ENCODE measurements at places on chromosomes 3 and 15.

- DNase-seq, result no peak
Measured at GRCh38 chr3:88703501-88704059, 403.8 kb upstream of the EPHA3 start.

- DNase-seq, result peak; percentile 4
Measured at GRCh38 chr3:142366434-142366833, 81.4 kb downstream of the XRN1 start.

GRCh38 chr3:58526515-58526957 is 10.5 kb downstream of the ACOX2 start:
- peak; percentile 67 for DNase-seq

DNA sequence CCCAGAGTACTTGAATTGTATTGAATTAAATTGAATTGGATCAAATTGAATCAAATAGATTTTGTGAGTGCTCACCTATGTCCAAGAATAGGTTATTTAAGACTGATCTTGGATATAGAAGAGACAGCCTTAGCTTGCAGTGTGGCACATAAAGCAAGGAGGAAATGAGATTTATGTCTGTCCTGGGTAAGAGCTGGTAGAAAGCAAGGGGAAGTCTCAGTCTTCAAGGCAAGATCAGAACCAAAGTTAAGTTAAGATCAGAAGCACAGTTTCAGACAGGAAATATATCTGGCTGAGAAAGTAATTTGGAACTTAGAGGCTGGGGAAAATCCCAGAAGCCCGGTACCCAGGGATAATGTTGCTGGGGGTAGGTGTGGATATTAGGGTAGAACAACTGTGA is 244.4 kb upstream of the ARPP21 start:
- no peak for DNase-seq

DNA sequence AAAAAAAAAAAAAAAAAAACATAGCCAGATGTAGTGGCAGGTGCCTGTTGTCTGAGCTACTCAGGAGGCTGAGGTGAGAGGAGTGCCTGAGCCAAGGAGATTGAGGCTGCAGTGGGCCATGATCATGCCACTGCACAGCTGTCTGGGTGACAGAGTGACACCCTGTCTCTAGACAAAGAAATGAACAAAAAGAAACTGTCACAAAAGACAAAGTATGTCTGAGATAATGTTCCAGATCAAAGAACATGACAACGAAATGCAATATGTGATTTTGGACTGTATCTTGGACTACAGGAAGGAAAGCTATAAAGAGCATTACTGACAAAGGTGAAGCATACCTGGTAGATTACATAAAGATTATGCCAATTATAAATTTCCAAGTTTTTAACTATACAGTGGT is 862.8 kb downstream of the ROBO2 start:
- DNase-seq, result no peak

DNA sequence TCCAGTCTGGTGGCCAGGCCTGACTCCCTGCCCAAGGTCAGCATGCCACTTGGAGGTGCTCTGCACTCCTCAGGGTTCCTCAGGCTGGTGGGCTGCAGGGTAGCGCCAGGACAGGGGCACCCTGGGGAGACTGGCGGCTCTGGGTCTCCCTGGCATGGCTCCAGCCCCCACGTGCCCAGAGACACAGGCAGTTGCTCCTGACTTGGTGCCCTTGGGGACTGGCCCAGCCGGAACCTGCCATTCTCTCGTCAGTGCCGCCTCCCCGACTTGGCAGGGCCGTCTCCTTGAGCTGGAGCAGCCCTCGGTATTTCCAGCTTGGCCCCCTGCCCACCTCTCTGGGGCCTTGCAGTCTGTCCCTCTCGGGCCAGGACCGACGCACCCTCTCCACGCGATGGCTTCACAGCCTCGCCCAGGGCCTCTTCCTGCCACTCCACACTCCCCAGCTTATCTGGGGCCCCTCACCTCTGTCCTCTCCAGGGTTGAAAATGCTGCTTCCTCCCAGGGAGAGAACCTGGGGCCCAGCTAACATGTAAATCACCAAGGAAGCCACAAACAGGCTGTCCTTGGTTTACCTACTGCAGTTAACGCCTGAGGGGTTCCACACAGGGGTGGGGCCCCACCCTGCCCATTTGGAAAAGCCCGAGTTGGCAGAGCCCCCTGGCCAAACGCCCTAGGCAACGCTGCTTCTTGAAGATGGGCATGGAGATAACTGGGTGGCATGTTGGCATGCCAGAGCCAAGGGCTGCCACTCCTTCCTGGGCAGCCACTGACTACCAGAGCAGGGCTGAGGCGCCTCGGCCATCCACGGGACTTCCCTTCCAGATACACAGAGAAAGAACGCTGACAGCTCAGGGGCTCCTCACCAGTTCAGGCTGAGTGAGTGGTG is 61.4 kb downstream of the SMAD6 start:
- DNase-seq, result no peak

DNA sequence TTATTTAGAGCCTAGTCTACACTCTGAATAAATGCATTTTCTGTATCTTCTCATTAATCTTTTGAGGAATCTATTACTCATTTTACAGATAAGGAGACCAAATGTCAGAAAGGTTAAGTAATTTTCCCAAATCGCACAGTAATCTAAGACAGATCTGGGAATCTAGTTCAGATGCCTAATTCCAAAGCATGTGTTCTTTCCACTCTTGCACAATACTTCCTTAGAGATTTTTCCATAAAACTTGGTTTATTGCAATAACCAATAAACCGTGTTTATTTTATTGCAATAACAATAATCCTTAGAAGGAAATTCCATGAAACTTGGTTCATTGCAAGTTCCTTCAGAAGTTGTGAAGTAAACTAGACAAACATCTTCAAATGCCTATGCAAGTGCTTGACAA is 17.4 kb upstream of the COL8A1 start:
- no peak for DNase-seq

DNA sequence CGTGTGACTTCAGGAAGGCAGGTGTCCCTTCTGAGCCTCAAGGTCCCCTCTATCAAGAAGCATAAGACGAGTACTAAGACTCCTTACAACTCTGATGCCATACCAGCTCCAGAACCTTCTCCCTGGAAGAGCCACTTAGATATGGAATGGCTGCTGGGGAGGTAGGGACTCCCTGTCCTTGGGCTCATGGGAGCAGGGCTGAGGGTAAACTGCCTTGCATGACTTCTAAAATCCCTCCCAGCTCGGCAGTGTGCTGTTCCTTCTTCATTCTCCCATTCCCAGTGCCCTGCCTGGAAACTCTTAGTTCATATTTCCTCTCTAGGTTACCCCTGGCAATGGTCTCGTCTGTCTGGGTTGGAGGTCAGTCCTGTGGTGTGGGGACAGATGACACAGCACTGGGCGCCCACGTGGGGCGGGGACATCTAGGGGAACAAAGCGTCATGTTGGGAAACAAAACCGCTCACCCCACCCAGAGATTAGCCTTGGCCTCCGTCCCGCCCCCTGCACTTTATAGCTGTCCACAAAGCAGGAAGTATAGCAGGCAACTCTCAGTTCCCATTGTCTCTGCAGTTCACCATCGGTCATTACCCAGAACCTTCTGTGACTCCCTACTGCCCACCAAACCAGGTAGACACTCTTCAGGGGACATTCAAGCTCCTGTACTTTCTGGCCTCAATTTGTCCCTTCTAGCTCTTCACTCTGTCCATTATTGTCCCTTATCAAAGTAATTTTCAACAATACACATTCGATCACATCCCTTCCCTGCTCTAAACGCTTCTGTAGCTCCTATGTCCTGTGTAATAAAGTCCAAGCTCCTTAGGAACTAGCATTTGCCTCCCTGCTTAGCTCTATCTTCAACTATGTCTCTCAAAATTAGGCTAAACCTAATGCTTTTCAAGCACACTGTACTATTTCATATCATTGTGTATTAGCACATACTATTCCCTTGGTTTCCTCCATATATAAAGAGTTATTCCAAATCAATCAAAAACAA is 73.8 kb downstream of the IQSEC1 start:
- DNase-seq, result no peak

DNA sequence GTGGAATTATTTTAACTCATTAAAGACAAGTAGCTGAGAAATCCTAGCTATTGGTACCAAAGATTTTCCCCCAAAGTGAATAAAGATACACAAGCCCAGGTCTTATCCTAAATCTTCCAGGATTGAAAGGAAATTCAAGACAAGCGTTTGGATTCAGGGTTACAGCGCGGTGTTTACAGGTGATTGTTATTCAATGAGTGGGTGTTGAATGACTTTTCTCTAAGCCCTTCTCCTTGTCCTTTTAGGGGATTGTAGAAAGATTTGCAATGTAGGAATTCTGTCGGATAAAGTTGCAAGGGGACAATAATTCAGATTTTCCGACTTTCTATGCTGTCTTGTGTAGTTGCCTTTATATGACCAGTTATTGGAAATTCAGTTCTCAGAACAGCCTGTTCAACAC is 57.2 kb downstream of the USP13 start:
- DNase-seq, result peak; percentile 54

DNA sequence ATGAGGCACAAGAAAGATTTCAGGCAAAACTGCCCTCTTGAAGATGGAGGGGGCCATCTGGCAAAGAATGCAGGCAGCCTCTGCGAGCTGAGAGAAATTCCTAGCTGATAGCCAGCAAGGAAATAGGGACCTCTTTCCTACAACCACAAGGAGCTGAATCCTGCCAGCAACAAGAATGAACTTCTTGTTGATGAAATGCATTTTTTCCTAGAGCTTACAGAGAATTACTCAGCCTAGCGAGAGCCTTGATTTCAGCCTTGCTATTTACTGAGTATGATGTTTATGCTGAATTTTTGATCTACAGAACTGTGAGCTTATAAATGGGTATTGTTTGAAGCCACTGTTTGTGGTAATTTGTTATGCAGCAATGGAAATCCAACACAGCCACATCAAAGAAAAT is 148.5 kb upstream of the NAALADL2 start:
- DNase-seq, result no peak

GRCh38 chr15:76565366-76565765 is 228.8 kb downstream of the ISL2 start:
- DNase-seq, result no peak

DNA sequence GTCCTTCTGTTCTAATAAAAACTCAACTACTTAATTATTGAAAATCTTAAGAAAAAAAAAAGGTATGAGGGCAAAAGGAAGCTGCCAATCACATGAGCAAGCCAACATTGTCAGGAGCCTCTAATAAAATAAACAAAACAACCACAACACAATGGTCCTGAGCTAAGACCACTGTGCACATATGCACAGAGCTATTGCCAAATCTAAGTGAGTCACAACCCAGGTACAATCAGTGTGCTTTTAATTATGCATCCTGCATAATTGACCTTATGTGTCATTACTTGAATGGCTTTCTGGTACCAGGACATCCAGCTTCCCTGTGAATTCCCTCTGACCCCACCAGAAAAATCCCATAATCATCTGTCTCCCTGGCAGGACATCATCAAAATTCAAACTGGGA is 639.8 kb downstream of the MAGI1 start:
- DNase-seq, result no peak

DNA sequence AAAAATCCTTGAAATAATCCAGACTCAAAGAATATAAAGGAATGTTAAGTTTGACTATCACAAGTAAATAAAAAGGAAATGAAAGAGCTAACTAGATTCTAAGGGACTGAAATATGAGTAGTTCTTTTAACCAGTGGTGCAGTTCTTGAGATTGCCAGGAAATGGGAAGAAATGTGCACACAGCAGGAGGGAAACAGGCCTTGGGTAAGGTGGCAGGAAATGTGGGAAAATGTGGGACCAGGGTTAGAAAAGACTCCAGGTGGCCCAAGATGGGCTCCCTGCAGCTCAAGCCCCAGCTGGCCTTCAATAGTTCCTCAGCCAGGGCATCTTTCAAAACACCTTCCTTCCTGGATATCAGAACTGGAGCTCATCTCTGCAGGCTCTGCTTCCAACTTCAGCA is 181.3 kb downstream of the ISL2 start:
- DNase-seq, result no peak

- peak; percentile 5 for DNase-seq
Measured at GRCh38 chr3:177676947-177677587, 479.8 kb upstream of the TBL1XR1 start.

DNA sequence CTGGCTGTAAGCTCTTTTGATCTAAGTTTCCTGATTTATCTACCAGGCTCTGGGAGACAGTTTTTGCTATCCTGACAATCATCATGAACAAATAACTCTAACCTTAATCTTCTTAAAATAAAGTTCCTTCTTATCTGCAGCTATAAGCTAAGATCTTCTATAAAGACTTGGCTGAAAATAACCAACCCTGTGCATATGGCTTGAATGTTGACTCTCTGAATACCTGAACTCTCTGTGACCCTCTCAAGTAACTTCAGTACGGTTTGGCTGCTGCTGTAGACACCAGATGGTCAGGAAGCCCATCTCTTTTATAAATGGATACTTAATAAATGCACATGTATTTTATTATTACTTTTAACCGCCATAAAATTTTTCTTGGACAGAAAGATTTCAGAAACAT is 412.4 kb upstream of the CBLB start:
- no peak for DNase-seq

DNA sequence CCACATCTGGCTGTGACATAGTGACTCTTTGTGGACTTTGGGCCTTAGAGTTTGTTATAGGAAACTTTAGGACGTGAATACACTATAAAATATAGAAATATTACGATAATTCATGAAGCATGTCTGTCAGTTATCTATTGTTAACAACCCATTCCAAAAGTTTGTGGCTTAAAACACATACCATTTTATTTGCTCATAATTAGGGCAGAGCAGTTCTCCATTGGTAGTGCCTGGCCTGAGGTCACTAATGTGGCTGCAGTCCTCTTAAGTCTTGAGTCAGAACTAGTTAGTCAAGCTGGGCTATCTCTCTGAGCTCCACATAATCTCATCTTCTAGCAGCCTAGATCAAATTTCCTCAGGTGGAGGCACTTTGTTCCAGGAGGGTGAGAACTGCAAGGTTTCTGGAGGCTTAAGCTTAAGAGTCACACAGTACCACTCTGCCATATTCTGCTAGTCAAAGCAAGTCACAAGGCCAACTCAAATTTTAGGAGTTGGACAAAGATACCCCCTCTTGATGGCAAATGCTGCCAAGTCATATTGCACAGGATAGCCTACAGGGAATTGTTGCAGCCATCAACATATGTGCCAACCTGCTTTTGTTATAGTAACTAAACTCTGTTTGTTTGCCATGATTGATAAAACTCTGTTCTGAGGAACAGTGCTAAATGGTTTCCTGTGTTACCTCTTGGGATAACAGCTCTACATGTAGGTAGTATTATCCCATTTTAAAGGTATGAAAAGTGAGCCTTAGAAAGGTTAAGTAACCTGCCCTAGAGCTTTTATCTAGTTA is 8.7 kb downstream of the ATXN7 start:
- no peak for DNase-seq

- DNase-seq, result no peak
Measured at GRCh38 chr3:88385090-88385489, 235.3 kb downstream of the C3orf38 start.

DNA sequence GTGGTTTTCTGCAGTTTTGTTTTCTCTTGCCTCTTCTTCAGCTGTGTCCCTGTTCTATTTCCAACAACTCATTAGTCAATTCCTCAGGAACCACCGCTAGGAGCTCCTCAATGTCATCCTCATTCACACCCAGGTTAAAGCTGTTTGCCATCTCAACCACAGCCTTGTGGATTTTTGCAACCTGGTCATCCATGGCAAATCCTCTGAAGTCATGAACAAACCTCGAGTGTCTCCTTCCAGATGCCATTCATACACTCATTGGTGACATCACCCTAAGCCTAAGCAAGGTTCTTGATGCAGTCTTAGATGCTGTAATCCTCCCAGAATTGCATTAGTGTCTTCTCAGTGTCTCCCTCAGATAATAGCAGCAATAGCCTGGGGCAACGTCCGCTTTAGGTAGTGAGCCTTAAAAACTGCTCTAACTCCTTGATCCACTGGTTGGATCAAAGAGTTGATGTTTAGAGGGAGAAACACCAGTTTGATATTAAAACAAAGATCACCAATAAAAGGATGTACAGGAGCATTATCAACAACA is 31.5 kb upstream of the ZNF502 start:
- no peak for DNase-seq
